Ovary (tissue), 10 donors: ENCODE measurements at places on chromosomes 7 and 10. TPM values are rescaled to one million over a fixed set of nuclear protein-coding genes. Genes with fewer than 3 reads are reported as not detected.

DNA sequence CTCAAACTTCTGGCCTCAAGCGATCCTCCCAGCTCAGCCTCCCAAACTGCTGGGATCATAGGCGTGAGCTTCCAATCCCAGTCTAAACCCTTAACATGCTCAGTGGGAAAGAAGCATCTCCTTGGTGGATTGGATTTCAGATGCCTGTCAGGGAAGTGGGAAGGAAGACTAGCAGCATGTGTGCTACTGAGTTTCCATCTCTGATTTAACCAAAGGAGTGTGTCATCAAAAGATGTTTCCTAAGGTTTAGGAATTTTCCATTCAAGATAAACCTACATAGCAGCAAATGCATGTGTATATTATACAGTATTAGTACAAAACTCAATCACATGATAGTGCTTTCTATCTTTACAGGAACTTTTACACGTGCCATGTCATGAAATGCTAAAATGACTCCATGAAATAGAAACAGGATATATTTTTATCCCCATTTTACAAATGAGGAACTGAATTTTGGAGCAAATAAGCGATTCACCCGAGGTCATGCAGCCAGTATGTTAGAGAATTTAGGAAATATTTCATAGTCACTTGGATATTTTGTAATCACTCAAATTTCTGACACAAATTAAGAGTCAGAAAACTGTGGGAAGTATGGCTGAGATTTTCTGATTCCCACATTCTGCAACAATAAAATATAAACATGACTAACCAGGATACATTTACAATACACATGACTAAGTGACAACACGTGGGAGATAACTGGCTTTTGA is 11.4 kb upstream of the TMEM26 start:
- no peak for DNase-seq

KDM7A gene
- total RNA-seq, result 5.4 TPM

GRCh38 chr10:44011603-44011981 is 362.9 kb upstream of the ZNF32 start:
- DNase-seq, result no peak

GRCh38 chr7:35285799-35286198 is 31.9 kb upstream of the TBX20 start:
- no peak for DNase-seq

C1QL3 gene
- not detected for total RNA-seq

GRCh38 chr10:12279281-12279680 is 70.1 kb upstream of the CAMK1D start:
- DNase-seq, result no peak

GRCh38 chr10:48903151-48903550 is 36.5 kb downstream of the LRRC18 start:
- no peak for DNase-seq

DNA sequence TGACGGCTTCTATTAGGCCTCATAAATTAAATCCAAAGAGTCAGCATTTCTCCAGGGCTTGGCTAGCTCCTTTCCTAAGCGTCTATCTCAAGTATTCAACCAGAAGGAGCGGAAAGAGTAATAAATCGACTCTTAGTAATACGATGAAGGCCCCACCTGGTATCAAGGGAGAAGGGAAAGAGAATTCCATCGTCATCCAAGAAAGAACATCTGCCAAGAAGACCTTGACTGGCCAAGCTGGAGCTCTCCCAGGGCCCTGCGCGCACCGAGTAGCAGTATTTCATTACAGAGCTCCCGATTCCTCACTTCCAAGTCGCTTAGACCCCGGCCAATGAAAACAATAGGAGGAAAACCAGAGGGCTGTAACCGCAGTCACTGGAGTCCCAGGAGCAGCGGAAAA is 178.0 kb upstream of the FRMD4A start:
- DNase-seq, result no peak

GRCh38 chr10:97134110-97134509 is 51.6 kb downstream of the SLIT1 start:
- no peak for DNase-seq

CCDC136 gene
- 2.4 TPM for total RNA-seq

DNA sequence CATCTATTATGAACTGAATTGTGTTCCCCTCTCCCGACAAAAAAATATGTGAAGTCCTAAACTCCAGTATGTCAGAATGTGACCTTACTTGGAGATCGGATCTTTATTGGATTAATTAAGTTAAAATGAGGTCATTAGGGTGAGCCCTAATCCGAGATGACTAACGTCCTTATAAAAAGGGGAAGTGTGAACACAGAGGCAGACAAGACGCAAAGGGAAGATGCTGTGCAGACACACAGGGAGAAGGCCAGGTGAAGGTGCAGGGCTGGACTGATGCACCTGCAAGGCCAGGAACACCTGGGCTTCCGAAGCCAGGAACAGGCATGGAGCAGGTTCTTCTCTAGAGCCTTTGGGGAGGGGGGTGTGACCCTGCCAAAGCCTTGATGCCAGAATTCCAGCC is 187.8 kb downstream of the PARD3 start:
- no peak for DNase-seq
